ENCODE measurements at places on chromosomes 4 and X.

DNA sequence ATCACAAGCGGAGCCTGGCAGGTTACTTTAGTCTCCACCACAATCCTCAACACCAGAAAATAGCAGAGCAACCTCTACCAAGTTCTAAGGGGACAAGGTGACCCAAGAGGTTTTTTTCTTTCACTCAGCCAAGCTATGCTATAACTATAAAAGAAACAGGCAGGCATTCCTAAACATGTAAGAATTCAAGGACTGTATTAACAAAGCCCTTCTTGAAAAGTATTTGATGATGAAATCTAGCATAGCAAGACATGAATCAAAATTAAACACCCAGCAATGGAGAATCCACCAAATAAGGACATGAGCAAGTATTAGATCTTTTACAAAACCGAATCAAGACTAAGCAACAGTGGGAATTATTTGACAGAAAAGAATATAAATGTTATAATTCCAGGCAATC is 25.7 kb upstream of the C1QTNF7 start:
- DNase-seq: no peak

DNA sequence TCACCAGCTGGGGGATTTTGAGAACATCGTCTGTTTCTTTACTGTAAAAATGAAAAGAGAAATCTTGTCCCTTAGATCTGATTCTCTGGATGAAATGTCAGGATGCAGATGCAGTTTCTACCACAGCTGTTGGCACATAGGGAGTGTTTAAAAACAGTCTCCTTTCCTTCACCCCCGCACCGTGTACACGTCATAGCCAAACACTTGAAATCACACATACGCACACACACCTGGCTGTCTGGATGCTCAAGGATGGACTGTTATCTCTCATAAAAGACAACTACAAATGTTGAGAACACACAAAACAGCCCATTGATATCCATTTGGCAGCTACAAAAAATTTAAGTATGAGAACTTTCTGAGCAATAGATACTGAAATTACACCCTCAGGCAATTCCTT is 275.8 kb upstream of the CLNK start:
- DNase-seq: no peak

DNA sequence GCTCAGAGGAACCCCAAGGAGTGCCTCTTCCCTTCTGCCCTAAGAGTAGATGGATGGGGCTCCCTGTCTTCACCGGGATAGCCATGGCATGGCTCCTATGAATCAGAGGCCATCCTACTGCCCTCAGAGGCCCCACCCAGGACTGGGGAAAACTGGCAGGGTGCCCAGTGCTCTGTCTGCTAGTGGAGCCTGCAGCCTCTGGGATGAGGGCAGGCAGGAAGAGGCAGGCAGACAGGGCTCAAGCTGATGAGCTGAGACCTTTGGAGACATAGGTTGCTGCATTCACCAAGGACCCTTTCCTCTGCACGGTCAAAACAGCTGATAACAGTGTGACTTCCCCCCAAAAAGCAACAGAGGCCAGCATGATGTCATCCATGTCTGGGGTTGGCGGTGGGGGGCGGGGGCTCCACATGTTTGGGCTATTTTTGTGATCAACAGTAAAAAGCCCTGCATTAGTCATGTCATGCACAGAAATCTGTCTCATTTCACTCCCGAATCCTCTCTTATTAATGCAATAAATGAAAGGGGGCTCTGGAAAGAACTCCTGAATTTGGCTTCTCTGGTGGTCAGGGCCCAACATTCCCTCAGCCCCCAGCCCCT is 207.6 kb upstream of the MAMLD1 start:
- no peak for DNase-seq

GRCh38 chrX:3563451-3563850 is 150.0 kb downstream of the PRKX start:
- DNase-seq: no peak

- DNase-seq: no peak
Measured at GRCh38 chr4:112895811-112896608, 153.4 kb upstream of the ANK2 start.

- no peak for DNase-seq
Measured at GRCh38 chr4:159227984-159228383, 125.1 kb downstream of the RAPGEF2 start.

- no peak for DNase-seq
Measured at GRCh38 chr4:110005461-110006056, 92.9 kb downstream of the EGF start.

DNA sequence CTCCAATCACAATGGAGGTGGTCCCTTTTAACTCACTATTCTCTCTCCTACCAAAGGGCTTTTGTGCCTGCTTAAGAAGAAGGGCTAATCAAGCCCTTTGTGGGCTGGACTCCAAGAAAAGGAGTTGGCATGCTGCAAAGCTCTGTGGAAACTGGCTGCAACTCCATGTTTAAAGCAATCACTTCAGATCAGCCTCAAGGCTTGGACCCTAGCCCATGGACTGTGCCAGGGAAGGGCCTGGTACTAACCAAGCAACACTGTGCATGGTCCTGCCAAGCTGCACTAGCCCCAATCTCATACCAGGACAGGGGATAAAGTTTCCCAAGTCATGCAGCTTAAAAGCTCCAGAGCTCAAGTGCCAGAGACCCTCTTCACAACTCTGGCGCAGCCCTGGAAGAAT is 86.7 kb downstream of the ATP8A1 start:
- DNase-seq: no peak

- DNase-seq: no peak
Measured at GRCh38 chr4:76208005-76208765, 5.4 kb downstream of the SCARB2 start.

DNA sequence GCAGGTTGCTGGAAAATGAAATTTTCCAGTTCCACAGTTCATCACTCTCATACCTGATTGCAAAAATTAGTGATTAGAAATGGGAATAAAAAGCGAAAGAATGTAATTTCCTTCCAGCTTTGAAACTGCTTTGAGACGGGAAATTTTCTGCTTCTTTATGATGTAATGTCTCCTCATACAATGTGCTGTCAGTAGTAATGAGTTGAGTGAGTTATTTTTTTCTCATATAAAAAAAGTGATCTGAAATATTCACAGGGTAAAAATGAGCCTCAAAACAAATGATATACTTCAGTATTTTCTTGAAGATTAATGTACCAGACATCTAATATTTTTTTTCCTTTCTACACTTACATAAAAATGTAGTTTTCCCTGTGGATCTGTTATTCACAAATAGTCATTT is 179.1 kb upstream of the FAT4 start:
- DNase-seq: no peak

DNA sequence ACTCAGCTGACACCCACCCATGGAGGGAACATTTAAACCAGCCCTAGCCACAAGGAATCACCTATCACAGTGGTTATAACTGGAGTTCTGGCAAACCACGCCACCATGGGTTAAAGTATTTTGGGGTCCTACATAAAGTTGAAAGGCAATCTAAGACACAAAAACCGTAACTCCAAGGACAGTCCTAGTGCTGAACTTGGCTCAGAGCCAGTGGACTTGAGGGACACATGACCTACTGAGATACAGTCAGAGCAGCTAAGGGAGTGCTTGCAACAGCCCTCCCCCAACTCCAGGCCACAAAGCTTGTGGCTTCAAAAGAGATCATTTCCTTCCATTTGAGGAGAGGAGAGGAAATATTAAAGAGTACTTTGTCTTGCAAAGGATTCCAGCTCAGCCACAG is 300.5 kb downstream of the FGF13 start:
- no peak for DNase-seq

DNA sequence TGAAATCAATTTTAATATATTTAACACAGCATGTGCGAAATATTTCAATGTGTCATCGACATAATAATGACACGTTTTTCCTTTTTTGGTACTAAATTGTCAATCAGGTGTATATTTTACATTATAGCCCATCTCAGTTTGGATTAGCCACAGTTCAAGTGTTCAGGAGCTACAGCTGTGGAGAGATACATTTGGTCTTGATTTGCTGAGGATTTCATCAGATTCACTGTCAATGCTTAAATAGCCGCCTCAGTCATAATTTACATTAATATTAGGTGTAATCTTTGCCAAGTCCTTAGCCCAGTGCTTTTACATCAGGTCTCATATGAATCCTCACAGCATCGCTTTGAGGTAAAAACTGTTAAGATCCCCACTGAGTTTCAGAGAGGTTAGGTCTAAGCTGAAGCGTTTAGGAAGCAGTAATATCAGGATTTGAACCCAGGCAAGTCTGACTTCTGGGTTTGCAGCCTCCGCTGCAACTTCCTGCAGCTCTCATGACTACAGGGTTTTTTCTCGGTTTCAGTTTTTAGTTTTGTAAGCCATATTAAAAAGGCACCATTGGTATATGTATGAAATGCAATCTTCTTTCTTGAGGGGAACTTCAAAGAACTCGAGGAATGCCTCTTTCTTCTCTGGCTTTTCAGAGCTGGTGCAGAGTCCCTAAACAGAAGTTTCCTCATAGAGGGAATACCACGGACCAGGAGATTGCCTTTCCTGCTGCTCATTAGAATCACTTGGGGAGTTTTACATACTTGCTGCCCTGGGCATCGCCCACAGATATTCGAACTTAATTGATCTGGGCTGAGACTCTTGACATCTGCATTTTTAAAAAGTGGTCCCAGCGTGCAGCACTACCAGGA is 6.4 kb downstream of the MTM1 start:
- peak; percentile 24 for DNase-seq

DNA sequence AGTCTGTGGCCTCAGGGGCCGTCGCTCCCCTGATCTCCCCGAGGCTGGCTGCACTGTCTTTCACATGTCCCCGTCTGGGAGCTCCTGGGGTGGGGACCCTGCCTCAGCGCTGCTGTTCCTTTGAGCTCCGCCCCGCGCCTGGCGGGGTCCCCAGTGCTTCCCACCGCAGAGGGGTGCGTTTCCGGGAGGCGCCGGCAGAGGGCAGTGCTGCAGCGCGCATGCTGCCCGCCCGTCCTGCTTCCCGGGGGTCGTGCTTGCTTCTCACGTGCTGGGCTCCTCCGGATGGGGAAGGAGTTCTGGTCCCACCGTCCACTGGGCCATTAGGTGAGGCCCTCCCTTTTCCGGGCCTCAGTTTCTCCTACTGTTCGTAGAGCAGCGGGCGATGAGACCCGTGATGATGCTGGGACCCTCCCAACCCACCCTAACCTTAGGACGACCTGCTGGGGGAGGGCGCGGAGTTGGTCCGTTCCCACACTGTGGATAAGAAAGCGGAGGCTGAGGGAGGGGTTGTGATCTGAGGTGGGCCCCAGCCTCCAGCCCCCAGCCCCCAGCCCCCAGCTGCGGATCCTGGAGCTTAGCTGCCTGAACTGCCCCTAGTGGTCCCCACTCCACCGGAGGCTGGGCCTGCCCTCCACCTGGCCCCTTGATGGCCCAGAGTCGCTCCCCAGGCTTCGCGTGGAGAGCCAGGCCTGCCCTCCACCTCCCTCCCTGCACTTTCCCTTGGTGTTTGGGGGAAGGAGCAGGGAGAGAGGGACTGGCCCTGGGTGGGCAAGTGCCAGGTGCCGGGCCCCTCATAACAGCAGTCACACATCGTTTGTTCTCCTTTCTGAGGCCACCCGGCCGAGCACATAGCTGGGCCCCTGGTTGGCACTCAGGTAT is 15.3 kb downstream of the CPZ start:
- DNase-seq: peak; percentile 8

DNA sequence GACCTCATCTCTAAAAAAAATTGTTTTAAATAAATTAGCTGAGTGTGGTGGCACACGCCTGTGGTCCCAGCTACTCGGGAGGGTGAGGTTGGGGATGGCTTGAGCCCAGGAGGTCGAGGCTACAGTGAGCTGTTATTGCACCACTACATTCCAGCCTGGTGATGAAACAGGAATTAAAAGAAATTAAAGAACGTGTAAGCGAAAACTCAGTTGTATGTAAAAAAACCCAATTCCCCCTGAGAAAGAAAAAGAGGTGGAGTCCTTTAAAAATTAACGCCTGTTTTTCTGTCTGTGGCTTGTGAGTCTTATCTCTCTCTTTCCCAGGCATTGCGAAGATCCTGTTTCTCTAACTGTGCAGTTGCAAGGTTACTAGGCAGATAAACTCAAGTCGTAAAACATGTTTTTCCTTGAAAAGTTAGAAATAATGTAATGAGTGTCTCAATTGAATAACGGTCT is 22.1 kb downstream of the EPGN start:
- no peak for DNase-seq

- DNase-seq: no peak
Measured at GRCh38 chr4:137534516-137534915, 2.2 kb upstream of the PCDH18 start.

DNA sequence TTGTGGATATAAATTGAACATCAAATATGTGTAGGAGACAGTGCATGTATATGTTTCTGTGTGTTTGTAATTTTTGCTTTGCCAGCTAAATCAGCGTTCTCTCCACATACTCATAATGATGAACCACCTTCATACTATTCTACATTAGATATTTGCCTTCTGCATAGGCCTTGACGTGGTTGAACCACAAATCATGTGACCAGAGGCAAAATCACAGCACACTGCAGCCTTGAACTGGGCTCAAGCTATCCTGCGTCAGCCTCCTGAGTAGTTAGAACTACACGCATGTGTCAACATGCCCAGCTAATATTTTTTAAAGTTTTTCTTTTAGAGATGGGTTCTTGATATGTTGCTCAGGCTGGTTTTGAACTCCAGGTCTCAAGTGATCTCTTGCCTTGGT is 9.5 kb downstream of the UBQLN2 start:
- no peak for DNase-seq

Data from T-helper 2 cell treated with Interferon-gamma antibody and Interleukin-4, amounts not matched to agents 5 μg/mL and 100 μg/mL, for 36 hours (primary cell).